ENCODE measurements at places on chromosomes 1 and 21. TPM values are rescaled to one million over a fixed set of nuclear protein-coding genes. Genes with fewer than 3 reads are reported as not detected.

Gene OR2T11
- not detected for total RNA-seq

DNA sequence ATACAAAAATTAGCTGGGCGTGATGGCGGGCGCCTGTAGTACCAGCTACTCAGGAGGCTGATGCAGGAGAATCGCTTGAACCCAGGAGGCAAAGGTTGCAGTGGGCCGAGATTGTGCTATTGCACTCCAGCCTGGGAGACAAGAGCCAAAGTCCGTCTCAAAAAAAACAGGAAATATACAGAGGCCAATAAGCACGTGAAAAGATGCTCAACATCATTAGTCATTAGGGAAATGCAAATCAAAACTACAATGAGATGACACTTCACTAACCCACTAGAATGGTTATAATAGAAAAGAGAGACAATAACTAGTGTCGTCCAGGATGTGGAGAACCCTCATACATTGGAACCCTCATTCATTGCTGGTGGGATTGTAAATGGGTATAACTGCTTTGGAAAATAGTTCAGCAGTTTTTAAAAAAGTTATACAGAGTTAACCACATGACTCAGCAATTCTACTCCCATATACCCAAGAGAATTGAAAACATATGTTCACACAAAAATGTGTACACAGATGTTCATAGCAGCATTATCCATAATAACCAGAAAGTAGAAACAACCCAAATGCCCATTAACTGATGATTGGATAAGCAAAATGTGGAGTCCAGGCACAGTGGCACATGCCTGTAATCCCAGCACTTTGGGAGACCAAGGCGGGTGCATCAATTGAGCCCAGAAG lies 6.4 kb upstream of the E2F2 start:
- DNase-seq: no peak

GRCh38 chr1:230276401-230276800 lies 149.7 kb downstream of the PGBD5 start:
- DNase-seq: no peak

DNA sequence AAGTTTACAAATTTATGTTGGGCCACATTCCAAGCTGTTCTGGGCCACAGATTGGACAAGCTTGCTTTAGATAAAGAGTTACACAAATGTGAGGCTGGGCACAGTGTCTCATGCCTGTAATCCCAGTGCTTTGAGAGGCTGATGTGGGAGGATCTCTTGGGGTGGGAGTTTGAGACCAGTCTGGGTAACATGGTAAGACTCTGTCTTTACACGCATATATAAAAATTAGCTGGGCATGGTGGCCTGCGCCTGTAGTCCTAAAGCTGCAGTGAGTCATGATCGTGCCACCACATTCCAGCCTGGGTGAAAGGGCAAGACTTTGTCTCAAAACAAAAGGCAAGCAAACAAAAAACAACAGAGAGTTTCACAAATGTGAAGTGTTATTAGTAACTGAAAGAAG lies 5.9 kb upstream of the VCAM1 start:
- peak; percentile 74 for DNase-seq

DNA sequence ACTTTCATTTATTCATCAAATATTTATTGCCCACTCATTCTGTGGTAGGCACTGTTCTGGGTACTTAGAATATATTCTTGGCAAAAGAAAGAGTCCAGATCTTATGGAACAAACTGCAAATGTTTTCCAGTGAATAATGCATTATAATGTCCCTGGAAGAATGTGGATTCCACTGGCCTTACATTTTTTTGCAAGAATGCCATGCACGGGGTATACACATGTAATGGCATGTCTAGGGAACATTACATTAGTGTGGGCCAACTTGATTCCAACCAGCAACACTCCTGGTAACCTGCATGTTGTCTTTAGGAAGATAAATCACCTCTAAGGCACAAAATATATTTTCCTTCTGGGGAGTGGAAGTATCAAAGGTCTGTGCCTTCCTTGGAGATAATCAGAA lies 33.0 kb upstream of the IFI44L start:
- DNase-seq: no peak

- DNase-seq: no peak
These were observed 51.7 kb downstream of the WLS start for GRCh38 chr1:68180441-68181164.

DNA sequence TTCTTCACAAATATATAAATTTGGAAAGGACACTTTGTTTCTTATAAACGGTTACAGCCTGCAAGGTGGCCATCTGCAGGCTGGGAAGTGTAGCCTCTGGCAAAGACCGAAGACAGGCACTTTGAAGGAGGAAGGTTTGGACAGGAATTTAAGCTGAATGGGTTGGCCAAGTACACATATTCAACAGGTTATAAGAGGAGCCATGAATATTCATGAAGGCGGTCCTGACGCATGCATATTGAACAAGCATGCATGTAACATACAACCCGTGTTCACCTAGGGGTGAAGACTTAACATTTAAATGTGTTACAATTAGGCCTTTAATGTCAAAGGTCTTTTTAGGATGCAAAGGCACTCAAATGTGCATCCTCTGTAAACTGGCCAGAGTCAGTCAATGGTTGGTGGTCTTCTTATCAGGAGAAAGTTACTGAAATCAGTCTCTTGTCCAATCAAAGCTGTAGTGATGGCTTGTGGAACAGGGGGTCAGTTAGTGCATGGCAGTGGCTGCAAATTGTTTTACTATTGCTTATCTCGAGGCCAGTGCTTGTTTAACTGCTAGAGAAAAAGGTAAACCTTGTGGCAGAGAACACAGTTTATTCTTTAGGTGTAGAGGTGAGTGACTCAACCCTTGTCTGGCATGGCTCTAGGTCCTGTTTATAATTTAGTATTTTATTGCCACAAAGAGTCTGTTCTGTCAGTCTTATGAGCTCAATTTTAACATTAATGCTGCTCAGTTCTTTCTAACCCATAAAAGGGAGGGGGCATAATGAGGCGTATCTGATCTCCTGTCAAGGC lies 70.3 kb upstream of the F3 start:
- DNase-seq: no peak
